ENCODE measurements at places on chromosomes 6 and 20.

- no peak for DNase-seq
These were observed 153.6 kb downstream of the CD83 start for GRCh38 chr6:14270925-14271788.

DNA sequence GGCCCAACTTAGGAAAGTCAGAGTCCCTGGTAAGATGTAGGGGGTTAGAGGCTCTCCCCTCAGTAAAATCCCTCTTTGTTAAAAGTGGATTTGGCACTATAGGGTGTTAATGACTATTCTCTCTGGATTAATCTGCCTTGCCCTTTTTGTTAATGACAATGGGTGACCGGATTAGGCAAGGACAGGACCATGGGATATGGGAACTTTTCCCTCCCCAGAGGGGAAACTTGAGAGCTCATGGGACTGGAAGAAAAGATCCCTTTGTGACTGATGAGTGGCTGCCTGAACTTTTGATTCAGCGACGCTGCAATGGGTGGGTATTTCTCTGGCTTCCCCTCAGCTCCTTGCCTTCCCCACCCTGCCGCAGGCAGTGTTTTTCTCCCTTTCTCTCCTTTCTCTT, 12.2 kb upstream of the TAAR9 start:
- no peak for DNase-seq

DNA sequence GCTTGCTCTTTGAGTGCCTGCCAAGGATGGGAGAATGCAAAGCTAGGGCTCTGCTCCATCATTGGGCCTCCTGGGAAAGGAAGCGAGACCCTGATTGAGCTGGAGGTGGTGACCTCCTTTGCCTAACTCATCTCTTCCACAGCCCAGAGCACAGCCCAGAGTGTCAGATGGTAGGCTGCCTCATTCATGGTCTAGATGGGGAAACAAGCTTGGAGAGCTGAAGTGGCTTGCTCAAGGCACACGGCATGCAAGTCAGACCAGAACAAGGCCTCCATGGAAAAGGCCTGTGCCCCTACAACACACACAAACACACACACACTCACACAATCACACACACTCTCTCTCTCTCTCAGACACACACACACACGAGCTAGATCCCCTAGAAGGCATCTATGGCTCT, 17.5 kb downstream of the TGM3 start:
- DNase-seq = no peak

DNA sequence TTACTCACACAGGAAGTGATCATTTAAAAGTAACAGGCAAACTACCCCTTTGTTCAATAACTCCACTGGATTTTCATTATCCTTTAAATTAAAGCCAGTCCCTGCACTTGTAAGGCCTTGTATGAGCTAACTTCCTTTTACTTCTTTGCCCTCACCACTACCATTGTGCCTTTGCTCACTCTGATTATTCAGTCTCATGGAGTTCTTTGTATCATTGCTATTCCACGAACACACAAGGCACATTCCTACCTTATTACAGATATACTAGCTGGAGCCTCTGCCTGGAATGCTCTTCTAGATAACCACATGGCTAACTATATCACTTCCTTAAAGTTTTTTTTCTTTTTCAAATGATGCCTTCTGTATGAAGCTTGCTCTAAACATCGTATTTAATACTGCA, 748.6 kb upstream of the HS3ST5 start:
- DNase-seq = no peak

DNA sequence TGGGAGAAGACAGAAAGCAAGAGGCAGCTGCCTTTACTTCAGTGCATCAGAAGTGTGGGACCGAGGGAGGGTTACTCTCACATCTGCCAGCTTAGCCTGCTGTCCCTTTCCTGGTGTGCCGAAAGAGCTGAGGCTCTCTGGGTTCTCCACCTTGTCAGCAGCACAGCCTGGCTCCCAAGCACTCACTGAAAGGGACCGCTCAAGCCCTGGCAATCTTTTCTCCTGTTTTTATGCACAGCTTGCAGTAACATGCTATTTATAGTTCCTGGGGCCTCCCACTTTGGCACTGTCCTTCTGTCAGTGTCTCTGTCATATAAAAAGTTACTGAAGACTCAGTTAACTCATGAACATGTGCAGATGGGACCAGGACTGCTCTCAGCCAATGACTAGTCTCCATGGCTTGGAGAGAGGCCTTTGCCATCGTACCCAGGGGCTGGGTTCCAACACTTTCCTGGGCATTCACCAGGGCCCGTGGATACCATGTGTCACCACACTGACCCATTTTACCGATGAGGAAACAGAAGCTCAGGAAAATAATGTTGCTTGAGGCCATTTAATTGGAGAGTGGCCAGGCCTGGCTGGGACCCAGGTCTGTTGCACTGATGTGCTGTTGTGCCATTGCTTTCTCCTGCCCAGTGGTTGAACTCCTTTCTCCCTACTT, 46.2 kb downstream of the PANK2 start:
- DNase-seq = no peak

DNA sequence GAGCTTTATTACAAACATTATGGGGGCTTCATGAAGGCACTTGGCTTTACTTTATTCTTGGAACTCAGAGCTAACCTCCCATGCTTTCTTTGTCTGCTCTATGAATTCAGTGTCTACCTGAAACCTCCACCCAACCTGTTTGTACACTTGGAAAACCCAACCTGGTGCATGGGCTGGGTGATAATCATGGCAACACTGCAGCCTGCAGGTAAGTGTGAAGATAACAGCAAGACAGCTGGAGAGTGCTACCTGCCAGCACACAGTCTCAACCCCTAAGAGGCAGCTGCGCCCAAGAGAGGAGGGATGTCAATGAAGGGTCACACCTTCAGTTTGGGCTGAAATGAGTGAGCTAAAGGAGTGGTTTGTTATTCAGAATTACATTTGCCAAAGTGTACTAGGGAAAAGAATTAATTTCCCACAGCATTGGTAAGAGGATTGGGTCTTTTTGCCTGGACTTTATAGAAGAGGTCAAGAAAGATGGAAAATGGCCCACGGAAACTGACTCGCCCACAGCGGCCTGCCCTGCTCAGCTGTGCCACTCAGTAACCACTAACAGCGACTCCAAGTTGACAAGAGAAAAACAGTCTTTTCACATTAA, 24.4 kb downstream of the FOXQ1 start:
- DNase-seq = no peak

DNA sequence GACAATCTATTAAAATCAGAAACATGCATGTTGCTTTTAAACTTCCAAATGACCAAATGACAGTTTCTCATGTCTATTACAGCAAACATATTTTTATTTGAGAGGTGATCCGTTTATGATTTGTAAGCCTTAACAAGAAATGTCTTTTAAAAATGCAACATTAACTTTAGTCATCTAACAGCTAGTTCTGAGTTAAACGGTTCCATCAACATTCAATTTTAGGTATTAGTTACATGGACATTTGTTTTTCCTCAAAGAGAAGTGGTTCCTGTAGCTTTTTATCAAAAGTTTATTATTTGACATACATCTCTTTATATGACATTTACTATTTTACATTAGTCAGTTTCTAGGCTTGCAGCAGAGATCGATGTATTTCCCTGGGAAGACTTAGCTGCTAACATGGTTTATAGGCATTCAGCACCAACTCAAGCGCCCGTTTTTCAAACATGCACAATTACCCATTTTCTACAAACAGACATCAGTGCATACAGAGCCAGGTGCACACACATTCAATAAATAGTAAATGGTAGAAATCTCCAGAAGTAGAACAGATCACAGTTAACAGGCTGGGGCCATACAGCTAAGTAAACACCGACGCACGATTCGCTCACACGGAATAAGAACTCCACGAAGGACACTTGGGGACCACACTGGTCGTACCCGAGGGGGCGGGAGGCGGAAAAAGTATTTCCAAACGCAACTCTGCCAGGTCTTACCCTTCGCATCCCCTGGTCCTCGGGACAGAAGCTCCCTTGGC, 882 bp downstream of the CNR1 start:
- no peak for DNase-seq

DNA sequence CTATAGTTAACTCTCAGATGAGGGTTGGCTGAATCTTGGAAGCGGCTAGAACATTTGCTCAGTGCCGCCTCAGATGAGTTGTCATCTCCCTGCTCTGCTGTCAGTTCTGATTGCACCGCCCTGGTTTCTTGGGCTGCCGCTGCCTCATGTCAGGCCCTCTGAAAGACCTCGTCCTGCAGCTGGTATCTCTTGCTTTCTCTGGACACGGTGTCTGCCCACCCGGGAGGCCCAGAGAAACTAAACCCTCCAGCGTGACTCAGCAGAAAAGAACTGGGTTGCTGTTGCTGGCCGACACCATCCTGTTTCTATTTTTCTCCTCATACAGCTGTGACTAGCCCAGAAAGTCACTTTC, 355.4 kb downstream of the CD83 start:
- no peak for DNase-seq

GRCh38 chr6:74891349-74891831, 314.5 kb downstream of the COL12A1 start:
- no peak for DNase-seq

DNA sequence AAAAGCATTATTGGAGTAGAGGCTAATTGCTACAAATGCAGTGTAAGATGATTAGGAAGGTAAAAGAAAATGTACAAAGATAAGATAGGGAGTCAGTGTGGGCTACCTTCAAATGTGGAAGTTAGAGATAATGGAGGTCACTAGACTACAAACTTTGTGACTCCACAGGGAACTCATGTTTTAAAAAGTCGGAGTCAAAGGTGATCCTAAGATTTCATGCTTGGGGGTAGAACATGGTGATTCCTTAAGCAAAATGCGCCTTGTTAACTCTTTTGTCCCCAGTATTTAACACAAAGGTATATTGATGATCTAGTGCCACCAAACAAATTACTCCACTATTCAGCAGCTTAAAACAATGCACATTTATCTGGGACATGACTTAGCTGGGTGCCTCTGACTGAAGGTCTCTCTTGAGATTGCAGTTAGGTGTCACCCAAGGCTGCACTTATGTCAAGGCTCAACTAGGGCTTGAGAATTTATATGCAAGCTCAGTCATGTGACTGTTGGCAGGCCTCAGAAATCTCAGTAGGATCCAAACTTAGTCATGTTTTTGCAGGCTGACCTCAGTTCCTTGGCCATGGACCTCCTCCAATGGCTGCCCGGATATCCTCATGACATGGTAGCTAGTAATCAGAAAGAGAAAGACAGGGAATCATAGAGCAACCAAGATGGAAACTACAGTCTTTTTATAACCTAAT, 11.4 kb upstream of the SNX9 start:
- DNase-seq = no peak

- no peak for DNase-seq
These were observed 694.9 kb downstream of the PRKN start for GRCh38 chr6:162032620-162033019.

DNA sequence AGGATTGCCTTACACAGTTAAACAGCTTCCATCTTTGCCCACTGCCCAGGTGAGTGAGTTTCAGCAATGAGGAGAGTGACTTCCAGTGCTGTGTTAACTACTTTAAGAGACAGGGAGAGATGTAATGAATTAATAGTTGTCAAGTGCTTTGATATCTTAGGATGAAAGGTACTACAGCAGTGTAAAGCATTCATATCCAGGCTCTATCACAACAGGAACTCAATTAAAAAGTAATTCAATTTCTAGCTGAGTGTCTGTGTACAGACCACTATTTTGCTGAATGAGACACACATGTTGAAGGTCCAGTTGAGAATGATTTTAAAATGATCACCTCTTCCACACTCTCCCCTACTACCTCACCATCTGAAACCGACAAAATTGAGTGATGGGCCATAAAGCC, 70.7 kb upstream of the BEND3 start:
- no peak for DNase-seq

- DNase-seq = no peak
These were observed 36.2 kb upstream of the ZMYND8 start for GRCh38 chr20:47392721-47393073.

DNA sequence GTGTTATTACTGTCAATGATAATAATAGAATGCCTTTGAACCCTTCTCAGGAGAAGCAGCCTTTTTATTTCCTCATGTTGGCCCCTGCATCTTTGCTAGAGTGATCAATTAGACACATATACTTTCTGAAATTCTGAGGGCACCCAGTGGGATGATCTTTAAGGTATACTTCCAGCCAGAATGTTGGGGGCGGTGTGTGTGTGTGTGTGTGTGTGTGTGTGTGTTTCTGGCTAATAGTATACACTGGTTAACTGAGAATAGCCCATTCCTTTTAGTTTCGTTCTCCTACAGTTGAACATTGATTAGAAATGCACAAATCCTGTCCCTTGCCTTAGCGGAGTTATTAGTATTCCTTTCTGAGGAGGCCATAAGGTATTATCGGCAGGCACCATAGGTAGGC, 41.7 kb upstream of the CCDC167 start:
- DNase-seq = no peak

DNA sequence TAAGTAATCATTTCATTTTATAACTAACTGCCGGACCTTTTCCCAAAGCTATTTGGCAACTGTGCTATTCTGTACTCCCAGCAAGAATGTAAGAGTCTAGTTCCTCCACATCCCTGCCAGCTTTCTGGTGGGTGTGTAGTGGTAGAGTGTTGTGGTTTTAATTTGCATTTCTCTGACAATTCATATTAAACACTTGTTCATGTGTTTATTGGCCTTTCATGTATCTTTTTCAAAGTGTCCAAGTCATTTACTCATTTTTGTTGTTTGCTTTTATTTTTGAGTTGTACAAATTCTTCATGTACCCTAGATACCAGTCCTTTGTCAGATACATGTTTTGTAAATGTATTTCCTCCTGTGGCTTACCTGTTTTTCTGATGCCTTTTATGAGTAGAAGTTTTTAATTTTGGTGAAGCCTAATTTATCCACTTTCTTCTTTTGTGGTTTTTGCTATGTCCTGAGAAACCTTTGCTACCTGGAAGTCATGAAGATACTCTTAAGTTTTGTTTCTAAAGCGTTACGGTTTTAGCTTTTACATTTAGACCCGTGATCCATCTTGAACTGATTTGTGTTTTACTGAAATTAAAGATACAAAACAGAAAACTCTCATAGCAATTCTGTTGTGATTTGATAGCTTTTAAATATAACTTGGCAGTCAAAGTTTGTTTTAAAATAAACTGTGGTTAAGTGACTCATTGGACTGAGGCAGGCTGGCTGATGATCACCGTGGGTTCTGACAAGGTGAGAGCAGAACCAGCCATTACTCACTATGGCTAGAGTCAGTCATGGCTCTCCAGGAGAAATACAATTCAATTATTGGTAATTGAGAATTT, 8.0 kb downstream of the MYLIP start:
- DNase-seq = no peak

DNA sequence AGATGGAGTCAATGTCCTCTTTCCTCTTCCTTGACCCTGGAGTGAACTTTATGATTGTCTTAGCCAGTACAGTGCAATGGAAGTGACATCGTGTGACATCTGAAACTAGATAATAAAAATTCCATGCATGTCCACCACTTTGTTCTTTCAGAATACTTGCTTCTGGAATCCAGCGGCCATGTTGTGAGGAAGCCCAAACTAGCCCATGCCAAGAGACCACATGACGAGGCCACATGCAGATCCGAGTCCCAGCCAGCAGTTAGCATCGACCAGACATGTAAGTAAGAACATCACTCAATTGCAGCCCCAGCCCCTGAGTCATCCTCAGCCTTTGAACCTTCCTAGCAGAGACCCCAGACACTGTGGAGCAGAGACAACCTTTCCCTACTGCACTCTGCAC, 48.5 kb upstream of the E2F3 start:
- no peak for DNase-seq
